Sciatic nerve (tissue), 2 donors: ENCODE measurements at places on chromosomes 7 and 10. TPM values are rescaled to one million over a fixed set of nuclear protein-coding genes. Genes with fewer than 3 reads are reported as not detected.

DNA sequence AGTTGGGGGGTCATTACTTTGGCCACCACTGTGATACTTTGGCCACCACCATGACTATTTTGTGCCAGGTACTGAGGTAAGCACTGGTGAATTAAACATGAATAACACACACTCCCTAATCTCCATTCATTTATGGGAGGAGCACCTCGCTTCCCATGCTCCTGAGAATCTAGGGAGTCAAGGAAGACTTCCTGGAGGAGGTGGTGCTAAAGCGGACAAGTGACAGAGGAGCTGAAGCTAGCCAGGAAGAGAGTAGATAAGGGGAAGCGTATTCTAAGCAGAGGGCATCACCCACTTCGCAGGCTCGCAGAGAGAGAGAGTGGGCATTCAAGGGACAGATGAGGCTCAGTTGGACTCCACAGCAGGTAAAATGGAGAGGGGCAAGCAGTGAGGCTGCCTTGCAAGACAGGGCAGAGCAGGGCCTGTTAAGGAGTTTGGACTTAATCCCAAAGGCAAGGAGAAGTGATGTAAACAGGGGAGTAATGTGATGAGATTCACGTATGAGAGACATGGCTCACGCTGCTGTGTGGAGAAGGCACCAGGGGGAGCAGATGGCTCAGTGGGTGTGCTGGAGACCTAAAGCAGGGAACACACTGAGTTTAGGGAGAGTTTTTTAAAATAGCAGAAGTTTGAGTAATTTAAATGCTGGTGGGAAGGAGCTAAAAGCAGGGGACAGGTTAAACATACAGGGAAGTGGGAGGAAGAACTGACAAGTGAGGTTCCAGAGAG is 21.3 kb upstream of the TMEM248 start:
- DNase-seq, result no peak

- no peak for DNase-seq
Observed at GRCh38 chr7:93751421-93751820, 139.1 kb downstream of the TFPI2 start.

- DNase-seq, result no peak
Observed at GRCh38 chr10:113498997-113499396, 53.9 kb upstream of the HABP2 start.

DNA sequence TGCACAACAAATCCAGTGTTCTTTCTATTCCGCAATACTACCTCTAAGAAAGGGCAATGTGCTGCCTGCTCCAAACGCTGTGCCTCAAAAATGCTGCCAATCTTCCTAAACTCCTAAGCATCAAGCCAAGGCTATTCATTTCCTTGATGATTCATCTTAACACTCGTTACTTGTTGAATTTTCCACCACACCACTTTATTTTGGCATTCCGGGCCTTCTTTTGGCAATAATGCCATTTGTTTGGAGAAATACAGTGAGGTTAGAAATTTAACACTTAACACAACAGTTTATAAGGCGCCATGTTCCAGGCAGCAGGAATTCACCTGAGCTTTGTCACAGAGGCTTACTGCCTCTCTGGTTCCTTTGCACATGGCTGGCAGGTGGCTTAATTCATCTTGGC is 82.6 kb upstream of the ABCB5 start:
- no peak for DNase-seq

- no peak for DNase-seq
Observed at GRCh38 chr10:99787311-99787710, 4.9 kb downstream of the ABCC2 start.

DNA sequence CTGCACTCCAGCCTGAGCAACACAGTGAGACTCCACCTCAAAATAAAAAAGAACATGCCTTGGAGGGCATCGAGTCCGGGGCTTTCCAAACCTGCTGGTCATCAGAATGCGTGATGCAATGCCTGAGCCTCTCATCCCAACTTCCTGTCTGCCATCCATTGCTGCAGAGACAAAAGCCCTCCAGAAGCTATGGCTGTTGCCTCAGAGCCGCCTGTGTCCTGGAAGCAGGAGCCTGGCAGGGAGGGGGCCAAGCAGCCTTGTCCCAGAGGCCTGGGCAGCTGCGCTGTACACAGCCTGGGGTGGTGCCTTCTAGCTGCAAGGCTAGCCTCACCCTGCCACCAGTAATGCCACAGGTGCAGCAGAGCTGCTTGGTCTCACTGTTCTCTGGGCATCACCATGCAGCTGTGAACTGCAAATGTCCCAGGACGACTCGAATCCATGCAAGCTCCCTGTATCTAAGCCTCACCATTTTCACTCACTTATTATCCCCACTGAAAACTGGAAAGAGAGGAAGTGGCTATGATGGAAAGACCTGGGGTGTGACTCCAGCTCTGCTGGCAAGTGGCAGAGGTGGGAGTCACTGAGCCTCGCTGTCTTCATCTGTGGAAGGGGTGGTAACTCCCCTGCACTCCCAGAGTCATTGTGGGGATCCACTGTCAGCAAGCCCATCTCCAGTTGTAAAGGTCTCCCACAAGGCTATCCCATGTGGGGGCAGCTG is 7.0 kb downstream of the ALOX5 start:
- no peak for DNase-seq

GRCh38 chr10:101450277-101451080 is 96.5 kb downstream of the BTRC start:
- no peak for DNase-seq

GRCh38 chr7:151894111-151895007 is 17.4 kb upstream of the PRKAG2 start:
- no peak for DNase-seq

DNA sequence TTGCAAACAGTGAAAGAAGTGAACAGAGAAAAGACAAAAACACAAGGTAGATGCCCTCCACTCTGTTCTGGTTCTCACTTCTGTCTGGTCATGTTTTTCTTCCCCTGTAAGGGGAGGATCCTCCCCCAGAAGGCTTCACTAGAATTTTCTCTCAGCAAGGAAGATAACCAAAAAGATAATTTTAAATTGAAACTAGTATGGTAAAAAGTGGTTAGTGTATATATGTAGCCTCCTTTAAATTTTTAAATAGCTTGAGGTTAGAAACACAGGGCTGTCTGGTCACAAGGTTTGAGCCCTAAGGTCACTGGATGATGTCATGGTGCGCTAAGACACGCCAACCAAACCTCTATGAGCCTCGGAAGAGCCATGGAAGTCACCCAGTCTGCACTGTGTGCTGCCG is 5.6 kb upstream of the PKD1L1 start:
- no peak for DNase-seq

GRCh38 chr7:155265144-155265543 is 32.5 kb upstream of the INSIG1 start:
- no peak for DNase-seq

DNA sequence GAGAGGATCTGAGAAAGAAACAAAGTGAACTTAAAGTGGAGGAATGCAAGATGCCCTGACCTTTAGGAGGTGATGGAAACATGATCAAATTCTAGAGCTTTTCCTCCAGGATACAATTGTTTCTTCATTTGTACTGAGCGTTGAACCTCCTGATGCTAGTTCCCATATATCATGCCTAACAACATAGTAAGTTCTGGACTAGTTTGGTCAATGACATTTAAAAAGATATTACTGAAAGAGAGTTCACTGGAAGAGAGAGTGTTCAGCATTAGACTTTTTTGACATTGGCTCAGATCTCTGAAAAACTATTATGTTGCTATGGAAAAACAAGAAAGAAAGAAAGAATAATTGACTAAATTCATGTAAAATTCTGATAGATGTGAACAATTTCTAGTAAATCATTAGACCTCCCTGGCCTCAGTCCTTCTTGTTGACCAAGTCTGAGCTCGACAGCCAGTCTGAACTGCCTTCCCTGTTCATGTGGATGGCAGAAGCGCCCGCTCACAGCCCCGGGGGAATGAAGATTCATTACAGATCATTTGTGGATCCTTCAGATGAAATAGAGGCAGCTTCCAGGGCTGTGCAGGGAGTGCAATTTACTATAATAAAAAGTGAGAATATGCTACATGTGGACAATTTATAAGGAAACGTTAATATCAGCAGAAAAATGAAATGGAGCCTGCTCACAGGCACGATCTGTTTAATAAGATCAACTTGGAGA is 442.1 kb downstream of the GRID1 start:
- DNase-seq, result no peak

DNA sequence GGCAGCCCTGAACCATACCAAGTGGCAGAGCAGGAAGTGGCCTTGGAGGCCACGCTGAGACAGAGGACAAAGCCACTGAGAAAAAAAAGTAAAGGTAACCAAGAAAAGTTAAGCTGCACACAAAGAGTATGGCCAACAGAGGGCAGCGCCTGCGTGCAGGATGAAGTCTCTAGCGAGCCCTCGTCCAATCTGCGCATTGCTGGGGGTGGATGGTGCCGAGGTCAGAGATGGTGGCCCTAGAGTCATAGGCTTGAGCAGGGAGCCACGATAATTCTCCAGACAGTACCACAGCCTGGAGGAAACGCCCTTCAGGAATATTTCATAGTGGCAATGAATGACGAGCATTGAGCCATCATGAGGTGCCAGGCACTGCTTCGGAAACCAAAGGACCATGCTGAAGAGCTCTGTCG is 9.7 kb downstream of the ATP6V0E2 start:
- peak; percentile 81 for DNase-seq

- DNase-seq, result no peak
Observed at GRCh38 chr10:317271-317769, 182.1 kb downstream of the ZMYND11 start.

GRCh38 chr7:64557601-64558322 is 5.1 kb downstream of the ZNF680 start:
- DNase-seq, result no peak

DNA sequence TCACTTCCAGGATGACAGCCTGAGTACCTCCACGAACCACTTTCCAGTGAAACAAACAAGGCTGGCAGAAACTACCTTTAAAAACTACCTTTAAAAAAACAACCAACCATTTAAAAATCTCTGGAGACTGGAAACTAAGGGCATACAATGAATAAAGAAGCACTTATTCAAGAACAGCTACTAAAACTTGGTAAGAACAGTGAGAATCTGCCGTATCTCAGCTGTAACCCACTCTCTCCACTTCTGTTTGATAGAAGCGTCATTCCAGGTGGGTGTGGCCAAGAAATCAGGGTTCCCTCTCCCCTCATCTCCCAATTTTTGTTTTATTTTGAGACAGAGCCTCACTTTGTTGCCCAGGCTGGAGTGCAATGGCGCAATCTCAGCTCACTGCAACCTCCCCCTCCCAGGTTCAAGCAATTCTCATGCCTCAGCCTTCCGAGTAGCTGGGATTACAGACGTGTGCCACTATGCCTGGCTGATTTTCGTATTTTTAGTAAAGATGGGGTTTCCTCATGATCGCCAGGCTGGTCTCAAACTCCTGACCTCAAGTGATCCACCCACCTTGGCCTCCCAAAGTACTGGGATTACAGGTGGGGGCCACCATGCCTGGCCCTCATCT is 158.8 kb upstream of the CHST15 start:
- DNase-seq, result no peak

Gene RELN
- total RNA-seq, result 168 TPM

Gene ANKRD30A
- 0.09 TPM for total RNA-seq

Gene ELFN1
- 2.4 TPM for total RNA-seq

Gene TEX36
- not detected for total RNA-seq

Gene NEUROD6
- not detected for total RNA-seq

Gene CYP2C9
- total RNA-seq, result not detected
